ENCODE measurements at places on chromosomes 1 and 21. TPM values are rescaled to one million over a fixed set of nuclear protein-coding genes. Genes with fewer than 3 reads are reported as not detected.

DIO1 gene
- not detected for total RNA-seq

- no peak for DNase-seq
Observed at GRCh38 chr1:244200596-244200995, 149.5 kb downstream of the ZBTB18 start.

GRCh38 chr21:46000182-46000730 is 18.7 kb downstream of the COL6A1 start:
- peak; percentile 58 for DNase-seq

SLC45A3 gene
- 1.3 TPM for total RNA-seq

- no peak for DNase-seq
Observed at GRCh38 chr21:23887725-23888306, 1719.5 kb downstream of the MRPL39 start.

NCDN gene
- total RNA-seq: 28.6 TPM

DNA sequence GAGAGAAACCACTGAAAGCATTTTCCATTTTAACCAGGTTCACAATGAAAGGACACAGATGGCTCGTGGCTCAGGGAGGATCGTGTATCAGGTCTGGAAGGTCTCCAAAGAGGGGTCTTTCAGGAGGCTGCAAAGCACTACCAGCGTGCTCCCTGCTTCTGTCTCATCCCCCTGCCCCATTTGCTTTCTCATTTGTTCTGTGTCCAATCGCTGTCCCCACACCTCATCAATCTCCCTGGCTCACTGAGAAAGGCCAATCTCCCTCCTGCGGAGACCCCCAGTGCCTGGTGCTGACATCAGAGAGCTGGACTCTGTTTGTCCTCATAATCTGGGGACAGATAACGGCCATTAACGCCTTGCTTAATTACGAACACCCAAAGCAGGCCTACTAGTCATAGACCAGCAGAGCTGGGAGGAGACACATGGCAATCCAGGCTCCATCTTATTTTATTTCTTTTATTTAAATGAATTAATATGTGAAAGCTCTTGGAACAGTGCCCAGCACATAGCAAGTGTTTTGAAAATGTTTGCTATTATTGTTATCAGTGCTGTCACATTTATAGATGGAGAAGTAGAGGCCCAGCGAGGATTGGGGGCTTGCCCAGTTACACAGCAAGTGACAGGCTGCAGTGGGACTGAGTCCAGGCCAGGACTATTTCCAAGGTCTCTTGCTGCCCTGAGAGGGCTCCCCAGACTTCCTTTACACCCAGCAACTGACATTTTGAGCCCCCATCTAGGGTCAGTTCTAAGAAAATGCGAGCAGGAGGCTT is 341.0 kb upstream of the USP24 start:
- DNase-seq: no peak

GRCh38 chr1:203692565-203693470 is 66.2 kb downstream of the ATP2B4 start:
- peak; percentile 88 for DNase-seq

- DNase-seq: no peak
Observed at GRCh38 chr1:200328379-200328778, 81.5 kb downstream of the ZNF281 start.

KIF21B gene
- total RNA-seq: 3.7 TPM

GRCh38 chr1:230537456-230537855 is 104.8 kb upstream of the COG2 start:
- no peak for DNase-seq

- no peak for DNase-seq
Observed at GRCh38 chr1:118973531-118974137, 14.5 kb downstream of the TBX15 start.

GNG4 gene
- total RNA-seq: 4.0 TPM

- DNase-seq: no peak
Observed at GRCh38 chr1:162303004-162303344, 73.7 kb downstream of the SPATA46 start.

- DNase-seq: no peak
Observed at GRCh38 chr1:177252877-177253276, 82.1 kb downstream of the BRINP2 start.

NBL1 gene
- 119 TPM for total RNA-seq

DNA sequence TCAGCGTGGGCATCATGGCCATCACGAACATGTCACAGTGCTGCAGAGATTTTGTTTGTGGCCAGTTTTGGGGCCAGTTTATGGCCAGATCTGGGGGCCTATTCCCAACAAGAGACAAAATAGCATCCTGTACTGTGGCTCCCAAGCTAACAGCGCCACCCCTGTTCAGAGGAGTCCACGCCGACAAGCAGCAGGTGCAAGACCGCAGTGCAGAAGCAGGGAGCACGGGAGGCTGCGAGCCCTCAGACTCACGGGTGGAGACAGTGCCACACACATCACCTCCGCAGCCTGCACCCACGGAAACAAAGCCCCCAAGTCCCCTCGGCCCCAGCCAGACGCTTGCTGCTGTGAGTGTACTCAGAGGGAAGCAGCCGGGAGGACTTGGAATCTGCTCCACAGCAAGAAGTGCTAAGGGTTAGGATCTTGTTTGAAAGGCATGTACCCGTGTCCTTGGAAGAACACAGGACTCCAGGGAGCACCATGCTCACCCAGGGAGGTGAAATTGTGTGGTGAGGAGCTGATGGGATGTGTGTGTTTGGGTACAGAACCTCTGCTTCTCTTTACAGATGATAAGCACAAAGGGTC is 7.1 kb downstream of the TCP10L start:
- DNase-seq: no peak

Data from sciatic nerve (tissue), 2 donors.